ENCODE measurements at places on chromosomes 3 and 15.
A peak's percentile ranks its signal among the peaks of the same experiment; 100 is the strongest.

DNA sequence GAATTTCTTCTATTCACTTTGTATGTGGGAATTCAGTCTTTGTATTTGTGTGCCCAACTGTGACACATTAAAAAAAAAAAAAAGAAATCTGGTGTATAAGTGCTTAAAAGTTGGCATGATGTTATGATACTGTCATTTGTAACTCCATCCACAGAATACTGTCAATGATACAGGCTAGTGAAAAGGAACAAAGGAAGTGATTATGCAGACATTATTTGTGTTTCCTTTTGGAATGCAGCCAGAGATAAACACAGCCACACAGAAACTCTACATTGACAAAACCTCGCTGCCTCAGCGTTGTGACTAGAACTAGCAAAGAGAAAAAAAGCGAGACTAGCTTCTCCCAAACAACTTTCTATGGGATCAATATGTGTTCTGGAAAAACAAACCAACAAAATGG is 519.2 kb upstream of the AGTR1 start:
- DNase-seq = no peak

DNA sequence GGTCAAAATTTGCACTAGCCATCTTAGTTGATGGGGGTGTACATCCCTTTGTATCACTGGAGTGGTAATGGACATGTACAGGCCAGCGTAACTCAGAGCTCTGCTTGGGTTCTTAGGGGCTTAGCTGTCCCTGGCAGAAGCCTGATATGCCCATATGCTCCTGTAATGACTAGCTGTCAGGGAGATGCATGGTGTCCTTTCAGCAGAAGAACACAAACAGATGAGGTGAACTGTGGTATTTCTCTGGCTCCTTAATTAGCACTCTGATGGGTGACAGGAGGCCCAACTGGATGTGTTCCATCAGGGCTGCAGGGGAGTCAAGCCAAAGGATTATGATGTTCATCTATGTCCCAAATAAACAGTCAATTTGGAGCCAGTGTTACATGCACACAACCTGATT is 774.5 kb downstream of the AGBL1 start:
- DNase-seq = no peak

- DNase-seq = no peak
Measured at GRCh38 chr3:44019736-44020135, 221.9 kb upstream of the TOPAZ1 start.

- DNase-seq = no peak
Measured at GRCh38 chr3:21624524-21624923, 126.5 kb downstream of the ZNF385D start.

DNA sequence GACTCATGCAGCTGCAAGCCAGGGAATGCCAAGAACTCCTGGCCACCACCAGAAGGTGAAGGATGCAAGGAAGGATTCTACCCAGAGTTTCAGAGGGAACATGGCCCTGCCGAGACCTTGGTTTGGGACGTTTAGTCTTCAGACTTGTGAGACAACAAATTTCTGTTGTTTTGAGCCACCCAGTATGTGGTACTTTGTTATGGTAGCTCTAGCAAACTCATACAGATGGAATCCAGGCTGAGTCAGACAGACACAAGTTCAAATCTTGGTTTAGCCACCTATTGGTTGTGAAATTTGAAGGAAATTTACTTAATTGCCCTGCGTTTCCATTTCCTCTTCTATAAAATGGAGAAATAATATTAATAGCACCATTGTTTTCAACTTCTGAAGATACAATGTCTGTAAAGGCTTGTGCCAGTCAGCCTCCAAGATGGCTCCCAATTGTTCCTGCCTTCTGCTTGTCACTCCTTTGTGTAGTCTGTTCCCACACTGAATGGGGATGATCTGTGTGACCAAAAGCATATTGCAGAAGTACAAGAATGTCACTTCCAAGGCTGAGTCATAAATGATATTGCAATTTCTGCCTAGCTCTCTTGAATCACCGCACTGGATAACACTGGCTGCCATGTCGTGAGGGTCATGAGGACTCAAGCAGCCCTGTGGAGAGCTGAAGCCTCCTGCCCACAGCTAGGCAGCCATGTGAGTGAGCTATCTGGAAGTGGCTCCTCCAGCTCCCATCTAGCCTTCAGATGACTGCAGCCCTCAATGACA is 223.5 kb upstream of the PROK2 start:
- no peak for DNase-seq

DNA sequence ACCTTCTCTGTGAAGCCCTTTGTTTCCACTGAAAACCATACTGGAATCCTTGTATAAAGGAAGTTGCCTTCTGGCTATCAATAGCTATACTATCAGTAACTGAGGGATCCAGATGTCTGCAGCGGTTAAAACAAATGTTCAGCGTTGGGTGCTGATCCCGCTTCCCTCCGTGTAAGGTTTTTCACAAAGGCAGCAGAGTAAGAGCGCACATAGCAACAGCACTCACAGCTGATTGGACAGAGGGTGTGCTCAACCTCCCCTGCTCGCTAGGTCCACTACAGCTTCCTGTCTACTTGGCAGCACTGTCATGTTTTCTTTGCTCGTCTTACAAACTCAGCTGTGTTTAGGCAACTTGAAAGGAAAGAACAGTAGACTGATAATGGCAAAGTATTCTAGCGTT is 27.3 kb downstream of the ATOSA start:
- peak; percentile 74 for DNase-seq

DNA sequence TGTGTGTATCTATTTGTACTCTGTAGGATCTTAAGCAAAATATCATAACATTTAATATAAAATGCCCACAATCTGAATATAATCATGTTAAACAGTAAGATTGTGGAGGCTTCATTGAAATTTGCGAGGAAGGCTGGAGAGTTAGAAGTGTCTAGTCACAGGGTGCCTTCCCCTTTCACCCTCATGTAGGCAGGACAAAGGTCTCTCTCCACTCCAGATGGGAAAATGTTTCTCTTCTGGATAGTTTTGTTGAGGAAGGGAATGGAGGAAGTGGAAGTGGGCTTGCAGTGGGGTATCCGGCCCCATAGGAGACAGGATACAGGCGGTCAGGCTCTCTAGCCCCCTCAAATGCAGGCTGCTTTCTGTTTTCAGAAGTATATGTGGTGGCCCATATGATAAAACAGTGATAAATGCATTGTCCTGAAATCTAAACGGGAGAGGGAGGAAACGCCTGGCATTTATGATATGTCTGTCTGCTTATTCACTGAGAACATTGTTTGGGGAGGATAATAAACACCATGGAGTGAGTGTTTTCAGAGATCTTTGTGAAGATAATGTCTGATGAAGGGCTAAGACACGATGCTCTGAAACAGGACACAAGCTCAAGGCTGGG is 13.3 kb upstream of the MYZAP start:
- no peak for DNase-seq

DNA sequence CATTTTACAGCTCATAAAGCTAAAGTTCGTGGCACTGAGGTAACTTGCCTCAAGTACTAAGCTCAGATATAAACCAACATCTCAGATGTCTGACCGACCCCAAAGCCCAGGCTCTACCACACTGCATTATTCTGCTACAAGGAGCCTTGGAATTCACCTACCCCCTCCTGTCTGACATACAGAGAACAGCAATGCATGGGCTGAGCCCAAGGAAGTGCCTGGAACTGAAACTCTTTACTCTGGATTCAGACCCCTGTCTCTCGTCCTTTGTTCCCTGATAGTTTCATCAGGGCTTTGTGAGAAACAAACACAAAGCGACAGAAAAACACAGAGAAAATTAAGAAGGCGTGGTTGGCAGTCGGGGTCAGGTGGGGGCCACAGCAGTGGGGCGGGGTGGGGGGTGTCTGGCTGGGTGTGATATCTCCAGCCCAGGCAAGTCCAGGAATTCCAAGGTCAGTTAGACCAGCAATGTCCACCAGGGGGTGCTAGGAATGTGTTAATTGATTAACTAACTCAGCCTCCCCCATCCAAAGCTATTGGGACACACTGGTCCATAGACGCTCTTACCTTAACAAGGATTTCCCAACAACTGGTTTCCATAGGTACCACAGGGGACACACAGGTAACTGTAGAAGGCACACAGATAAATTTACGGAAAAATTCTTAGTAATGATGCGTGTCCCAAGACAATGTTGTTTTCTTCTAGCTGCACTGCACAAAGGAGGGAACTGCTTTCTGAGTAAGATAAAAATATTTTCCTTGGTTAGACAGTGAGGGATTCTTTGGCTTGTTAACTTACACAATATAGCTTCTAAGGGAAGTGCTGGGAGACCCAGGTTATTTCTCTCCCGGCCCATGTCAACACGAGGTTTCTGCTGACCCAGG is 18.8 kb upstream of the SSUH2 start:
- no peak for DNase-seq

DNA sequence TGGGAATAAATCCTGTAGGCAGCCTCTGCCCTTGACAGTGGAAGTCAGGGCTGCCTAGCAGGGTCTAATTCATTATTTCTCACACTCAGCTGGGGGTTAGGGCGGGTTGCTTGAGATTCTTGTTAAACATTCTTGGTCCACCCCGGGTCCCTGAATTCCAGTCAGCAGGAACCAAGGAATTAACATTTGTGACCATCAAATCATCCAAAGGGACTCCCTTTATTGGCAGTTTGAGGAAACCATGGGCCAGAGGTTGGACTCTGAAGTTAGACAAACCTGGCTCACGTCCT is 122.8 kb downstream of the EEFSEC start:
- no peak for DNase-seq

DNA sequence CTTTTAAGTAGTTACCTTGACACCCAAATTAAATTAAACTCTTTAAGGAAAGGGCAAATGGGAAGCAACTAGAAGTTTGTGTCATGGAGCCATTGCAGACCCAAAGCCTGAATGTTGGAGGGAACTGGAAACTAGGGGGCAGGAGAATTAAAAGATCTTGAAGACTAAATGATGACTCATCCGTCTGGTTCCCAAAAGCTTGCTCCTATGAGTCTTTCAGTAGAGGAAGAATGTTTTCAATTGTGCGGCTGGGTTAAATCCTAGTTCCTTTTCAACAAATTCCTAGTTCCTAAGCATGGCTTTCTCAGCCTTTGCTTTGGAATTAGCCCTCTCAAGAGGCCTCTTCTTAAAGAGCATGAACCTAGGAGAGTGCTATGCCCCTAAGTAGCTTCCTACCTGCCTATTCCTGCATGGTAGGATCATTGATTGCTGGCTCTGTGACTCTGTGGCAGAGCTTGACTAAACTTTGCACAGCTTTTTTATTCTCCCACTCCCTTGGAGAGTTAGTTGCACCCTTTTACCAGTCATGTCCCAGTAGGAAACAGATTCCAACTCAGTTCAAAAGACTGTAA is 17.7 kb downstream of the CLEC3B start:
- DNase-seq = no peak
